ENCODE measurements at places on chromosomes 3 and 15.

- DNase-seq = no peak
Measured at GRCh38 chr3:186144257-186144656, 35.4 kb upstream of the ETV5 start.

- DNase-seq = no peak
Measured at GRCh38 chr3:73926360-73927202, 301.8 kb upstream of the PDZRN3 start.

GRCh38 chr3:46607603-46608028 is 4.7 kb upstream of the FAM240A start:
- DNase-seq = no peak

- no peak for DNase-seq
Measured at GRCh38 chr3:99176169-99176964, 274.9 kb upstream of the DCBLD2 start.

GRCh38 chr3:171190668-171191067 is 164.1 kb upstream of the SLC2A2 start:
- no peak for DNase-seq

DNA sequence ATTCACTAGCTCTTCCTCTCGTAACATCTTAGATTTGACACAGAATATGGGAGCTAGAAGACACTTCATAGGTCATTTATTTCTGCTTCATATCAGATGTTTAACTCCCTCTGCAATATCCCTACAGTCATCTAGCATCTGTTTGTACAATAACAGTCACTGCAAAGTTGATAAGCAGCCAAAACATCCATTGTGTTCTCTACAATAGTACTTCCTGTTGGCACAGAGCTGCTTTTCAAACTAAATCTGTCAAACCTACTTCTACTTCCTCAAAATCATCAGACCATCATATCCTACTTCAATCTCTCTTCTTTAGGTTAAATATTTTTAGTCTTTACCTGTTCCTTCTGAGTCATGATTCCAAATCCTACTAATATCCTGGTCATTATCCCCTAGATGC is 233.2 kb downstream of the FGF12 start:
- DNase-seq = no peak

GRCh38 chr3:147653367-147653923 is 244.3 kb downstream of the ZIC1 start:
- DNase-seq = no peak

DNA sequence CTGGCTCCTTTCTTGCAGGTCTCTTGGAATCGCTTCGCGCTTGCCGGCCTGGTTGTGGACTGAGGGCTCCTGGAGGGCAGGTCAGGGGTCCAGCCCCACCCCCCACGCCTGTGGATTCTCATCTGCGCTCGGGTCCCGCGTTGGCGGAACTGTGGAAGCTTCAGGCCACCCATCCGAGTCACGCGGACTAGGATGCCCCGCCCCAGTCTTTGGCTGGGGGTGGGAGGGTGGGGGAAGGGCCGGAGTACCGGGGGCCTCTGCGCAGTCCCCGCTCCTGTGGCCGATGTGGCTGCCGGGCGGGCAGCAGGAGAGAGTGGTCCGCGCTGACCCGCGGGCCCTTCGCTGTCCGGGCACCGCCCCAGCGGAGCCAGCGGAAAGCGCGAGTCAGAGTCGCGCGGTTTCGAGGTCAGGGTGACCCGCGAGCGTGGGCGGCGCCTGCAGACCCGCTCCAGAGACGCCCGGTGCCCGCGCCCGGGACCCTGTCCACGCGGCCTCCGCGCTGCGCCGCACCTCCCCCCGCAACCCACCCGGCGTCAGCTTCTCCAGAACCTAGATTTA is 114.2 kb downstream of the KLF13 start:
- peak; percentile 67 for DNase-seq

- no peak for DNase-seq
Measured at GRCh38 chr3:140273542-140274195, 338.7 kb downstream of the CLSTN2 start.

GRCh38 chr3:178785961-178786360 is 249.7 kb downstream of the KCNMB2 start:
- no peak for DNase-seq

DNA sequence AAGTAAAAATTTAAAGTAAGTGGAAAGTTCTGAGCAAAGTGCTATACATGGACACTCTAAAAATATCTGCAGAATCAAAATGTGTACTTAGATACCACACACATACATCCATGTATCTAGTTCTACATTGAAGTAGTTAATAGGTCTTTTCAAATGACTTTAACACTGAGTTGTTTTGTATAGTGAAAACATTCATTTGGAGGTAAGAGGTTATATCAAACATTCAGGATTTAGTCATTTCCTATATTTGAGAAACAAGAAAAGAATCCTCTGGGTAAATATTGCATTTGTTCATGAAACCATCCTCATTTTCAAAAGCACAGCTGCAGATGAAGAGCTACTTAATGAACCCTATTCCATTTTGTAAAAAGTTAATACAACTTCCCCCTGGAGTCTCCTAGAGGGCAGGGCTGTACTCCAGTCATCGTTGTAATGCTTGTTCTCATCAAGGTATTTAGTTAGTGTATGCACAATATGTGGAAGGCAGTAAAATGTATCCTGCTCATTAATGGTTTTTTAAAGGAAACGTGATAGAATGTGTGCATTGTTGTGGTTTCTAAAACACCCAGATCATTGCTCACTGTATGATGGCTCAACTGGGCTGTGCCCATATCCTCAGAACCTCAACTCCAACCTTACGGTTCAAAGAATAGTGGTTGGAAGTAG is 26.2 kb downstream of the ARPP21 start:
- DNase-seq = no peak

- DNase-seq = peak; percentile 68
Measured at GRCh38 chr15:52677593-52678467, 1.4 kb downstream of the ATOSA start.

- no peak for DNase-seq
Measured at GRCh38 chr3:138381413-138381901, 33.1 kb downstream of the MRAS start.

DNA sequence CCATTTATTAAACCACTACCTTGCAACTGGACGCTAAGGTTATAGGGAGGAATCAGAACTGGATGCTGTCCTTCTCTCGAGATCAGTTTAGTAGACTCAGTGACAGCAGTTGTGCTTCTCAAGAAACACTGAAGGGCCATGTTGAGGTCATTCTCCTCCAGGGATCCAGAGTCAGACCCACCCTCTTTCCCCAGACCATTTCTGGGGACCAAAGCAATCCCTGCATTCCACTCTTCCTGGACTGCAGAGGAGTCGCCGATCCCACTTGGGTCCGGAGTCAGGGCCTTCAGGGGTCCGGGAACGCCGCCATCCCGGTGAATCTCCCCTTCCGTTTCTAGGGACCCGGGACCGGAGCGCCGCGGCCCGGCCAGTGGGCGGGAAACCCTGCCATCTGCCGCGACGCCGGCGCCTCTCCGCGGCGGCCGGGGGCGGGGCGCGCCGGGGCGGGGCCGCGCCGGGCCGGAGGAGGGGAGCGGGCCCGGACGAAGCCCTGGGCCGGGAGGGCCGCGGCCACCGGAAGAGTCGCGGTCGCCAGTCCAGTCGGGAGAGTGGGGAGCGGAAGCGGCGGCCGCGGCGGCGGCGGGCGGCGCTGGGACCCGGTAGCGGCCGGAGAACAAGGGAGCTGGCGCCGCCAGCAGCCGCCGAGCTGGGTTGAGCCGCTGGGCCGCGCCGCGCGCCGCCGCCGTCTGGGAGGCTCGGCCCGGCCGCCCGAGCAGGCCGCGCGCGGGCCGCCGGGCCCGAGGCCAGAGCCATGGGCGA is at the start of gene DVL3:
TSS of gene DVL3 (plus strand) at position 493 of the 759 bp plus-strand sequence. CDS start at position 752, 259 bp downstream.
- peak; percentile 55 for DNase-seq

GRCh38 chr3:26049951-26050350 is 260.1 kb downstream of the OXSM start:
- no peak for DNase-seq

GRCh38 chr3:102183623-102184022 is 251.2 kb upstream of the ZPLD1 start:
- no peak for DNase-seq

- no peak for DNase-seq
Measured at GRCh38 chr3:100873611-100874010, 119.6 kb downstream of the ABI3BP start.

DNA sequence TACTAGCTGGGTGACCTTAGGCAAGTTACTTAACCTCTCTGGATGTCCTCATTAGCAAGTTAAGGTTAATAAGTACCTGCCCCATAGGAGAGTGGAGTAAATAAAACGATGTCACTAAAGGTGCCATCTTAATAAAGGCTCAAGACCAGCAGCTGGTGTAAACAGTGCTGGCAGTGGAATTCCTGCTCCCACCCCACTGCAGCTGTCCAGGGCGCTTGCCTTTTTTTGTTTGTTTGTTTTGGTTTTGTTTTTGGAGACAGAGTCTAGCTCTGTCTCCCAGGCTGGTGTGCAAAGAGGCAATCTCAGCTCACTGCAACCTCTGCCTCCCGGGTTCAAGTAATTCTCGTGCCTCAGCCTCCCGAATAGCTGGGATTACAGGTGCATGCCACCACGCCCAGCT is 28.9 kb downstream of the IDH3A start:
- DNase-seq = no peak

GRCh38 chr3:164377466-164377865 is 700.8 kb downstream of the SI start:
- no peak for DNase-seq

DNA sequence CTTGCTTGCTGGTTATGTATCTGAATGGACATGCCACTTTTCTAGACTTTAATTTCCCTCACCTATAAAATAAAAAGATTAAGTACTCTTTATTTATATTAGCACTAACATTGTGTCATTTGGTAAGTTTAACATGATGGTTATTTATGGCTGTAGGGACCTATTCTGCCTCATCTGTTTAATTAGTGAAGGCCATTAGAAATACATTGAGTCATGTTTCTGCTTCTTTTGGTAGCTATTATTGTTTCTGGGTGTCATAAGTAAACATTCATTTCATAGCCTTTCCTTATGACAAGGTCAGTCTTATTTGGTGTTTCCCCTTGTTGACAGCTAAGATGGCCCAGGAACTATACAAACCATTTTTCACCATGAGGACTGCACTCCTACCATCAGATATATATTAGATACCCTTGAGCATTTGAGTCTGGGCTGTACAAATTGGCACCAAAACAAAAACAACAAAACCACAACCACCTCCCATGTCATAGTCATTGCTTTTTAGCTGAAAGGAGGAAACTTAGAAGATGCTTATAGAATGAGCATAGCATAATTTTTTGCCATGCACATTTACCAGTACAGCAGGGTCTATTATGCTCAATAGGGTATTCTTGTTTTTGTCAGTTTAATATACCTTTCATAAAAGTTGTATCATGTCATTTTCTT is 39.3 kb downstream of the SRP14 start:
- no peak for DNase-seq

DNA sequence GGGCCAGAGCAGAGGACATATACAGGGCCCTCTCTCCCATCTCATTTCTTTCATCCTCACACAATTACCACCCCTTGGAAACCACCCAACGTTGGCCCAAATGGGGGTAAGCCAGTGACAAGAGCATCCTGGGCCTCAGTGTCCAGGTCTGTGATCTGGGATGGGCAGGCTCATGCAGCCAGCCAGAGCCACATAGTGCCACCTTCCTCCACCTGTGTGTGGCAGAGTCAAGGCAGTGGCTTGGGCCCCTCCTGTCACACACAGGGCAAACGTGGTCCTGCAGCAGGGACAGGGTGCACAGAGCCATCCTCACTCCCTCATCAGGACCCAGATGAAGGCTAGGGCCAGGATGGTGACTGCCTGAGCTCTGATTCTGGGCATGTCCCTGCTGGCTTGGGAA is 2.3 kb upstream of the MYL3 start:
- DNase-seq = no peak

DNA sequence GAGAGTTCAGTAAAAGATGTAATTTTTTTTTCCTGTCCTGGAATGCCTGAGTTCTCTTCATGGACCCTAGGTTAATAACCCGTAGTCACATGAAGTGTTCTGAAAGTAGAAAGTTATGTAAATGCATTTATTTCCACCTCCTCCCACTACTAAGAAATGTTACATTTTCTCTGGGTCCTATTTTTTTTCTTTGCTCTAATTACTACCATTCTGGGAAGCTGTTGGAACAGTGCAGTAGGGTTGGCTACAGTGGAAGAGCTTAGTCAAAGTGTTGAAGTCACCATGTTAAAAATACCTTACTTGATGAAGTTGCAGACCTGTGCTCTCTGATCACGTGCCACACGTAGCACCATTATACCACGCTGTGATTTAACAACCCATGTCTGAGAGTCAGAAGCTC is 153.8 kb upstream of the TSC22D2 start:
- DNase-seq = no peak
